NCI-H2081 (cell line): ENCODE measurements at places on chromosomes 3 and 15.

GRCh38 chr15:44527241-44527640, 9.7 kb upstream of the EIF3J start:
- no peak for DNase-seq

- DNase-seq, result no peak
Measured at GRCh38 chr3:127748754-127749327, 73.5 kb downstream of the MGLL start.

- peak; percentile 64 for DNase-seq
Measured at GRCh38 chr15:49235446-49236124, 65.5 kb downstream of the GALK2 start.

DNA sequence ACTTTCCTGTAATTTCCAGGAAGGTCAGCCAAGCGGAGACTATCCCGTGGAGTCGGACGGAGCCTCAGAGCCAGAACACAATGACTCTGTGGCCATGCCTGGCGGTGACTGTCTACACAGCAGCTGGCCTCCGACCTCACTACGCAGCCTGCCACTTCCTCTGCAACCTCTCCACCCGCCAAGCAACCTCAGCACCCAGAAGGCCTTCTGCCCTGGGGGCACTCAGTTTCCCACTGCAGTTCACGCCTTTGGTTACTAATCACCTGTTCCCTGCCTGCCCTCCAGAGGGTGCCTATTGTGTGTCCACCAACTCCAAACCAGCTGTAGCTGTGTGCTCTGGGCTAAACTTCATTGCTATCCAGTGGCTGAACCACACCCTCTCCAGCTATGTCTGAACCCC, 44.0 kb downstream of the TM2D3 start:
- DNase-seq, result no peak

DNA sequence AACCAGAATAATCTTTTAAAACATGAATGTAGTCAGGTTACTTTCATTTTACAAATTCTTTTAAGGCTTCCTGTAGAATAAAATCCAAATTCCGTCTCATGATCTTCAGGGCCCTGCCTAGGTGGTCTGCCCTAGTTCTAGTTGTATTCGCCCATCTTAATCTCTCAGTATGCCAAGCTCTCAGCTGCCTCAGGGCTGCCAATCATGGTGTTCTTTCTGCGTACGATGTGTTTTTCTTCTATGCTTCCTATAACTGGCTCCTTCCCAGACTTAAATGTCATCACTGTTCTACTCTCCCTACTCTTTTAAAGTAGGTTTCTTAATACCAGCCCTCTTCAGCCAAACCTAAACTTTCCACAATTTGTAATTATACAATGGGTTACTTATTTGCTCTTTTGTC, 107.4 kb downstream of the GREM1 start:
- no peak for DNase-seq

DNA sequence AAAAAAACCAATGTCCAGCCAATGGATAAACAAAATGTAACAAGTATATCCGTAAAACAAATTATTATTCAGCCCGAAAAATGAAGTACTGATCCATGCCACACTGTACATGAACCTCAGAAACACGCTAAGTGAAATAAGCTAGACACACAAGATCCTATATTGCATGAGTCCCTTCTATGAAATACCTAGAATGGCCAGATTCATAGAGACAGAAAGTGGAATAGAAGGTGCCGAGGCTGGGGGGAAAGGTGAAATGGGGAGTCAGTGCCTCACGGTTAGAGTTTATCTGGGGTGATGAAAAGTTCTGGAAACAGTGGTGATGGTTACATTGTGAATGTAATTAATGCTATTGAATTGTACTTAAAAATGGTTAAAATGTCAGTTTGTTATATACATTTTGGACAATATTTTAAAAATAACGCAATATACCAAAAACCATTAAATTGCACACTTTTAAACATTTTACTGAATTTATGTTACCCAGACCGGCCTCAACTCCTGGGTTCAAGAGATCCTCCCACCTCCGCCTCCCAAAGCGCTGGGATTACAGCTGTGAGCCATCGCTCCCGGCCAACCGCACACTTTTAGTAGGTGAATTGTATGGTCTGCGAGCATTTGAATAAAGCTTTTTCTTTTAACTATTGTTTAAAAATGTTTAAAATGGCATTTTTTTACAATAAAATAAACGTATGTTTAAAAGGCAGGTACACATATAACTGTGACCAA, 2.1 kb downstream of the RNF168 start:
- DNase-seq, result no peak

- DNase-seq, result no peak
Measured at GRCh38 chr3:114112696-114113095, 56.2 kb downstream of the QTRT2 start.
